ENCODE measurements at places on chromosomes 3 and 15. TPM values are rescaled to one million over a fixed set of nuclear protein-coding genes. Genes with fewer than 3 reads are reported as not detected.

- peak; percentile 53 for DNase-seq
Measured at GRCh38 chr15:75721923-75722870, 9.5 kb upstream of the CSPG4 start.

Gene SNTN
- not detected for total RNA-seq

- peak; percentile 48 for DNase-seq
Measured at GRCh38 chr3:190644766-190645165, 130.9 kb downstream of the IL1RAP start.

GRCh38 chr3:143811602-143812001 lies 36.7 kb downstream of the SLC9A9 start:
- DNase-seq, result no peak

GRCh38 chr3:16318176-16318575 lies 53.2 kb downstream of the OXNAD1 start:
- DNase-seq, result peak; percentile 39

DNA sequence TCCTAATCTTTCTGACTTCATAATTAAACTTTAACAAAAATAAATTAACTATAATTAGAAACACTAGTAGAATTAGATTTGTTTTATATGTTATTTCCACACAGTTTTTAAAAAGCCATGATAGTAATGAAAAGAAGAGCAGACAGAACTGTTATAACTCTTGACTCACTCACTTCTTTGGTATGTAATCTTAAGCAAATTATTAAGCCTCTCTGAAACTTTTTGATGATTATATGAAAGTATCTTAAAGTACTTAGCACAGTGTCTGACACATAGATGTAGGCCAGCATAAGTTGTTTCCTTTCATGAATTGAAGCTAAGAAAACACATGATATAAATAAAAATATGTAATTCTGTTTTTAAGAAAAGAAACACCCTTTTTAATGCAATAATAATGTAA lies 123.6 kb upstream of the MLF1 start:
- DNase-seq, result no peak

- DNase-seq, result peak; percentile 92
Measured at GRCh38 chr3:185824051-185825005, 514 bp downstream of the IGF2BP2 start.

- DNase-seq, result no peak
Measured at GRCh38 chr15:93942269-93942694, 289.1 kb upstream of the MCTP2 start.

GRCh38 chr3:39406368-39407258 lies at the start of gene RPSA:
Gene RPSA, plus strand, starts transcription at chr3:39406720. Its CDS starts 934 bp downstream, at chr3:39407654.
- DNase-seq, result peak; percentile 96

DNA sequence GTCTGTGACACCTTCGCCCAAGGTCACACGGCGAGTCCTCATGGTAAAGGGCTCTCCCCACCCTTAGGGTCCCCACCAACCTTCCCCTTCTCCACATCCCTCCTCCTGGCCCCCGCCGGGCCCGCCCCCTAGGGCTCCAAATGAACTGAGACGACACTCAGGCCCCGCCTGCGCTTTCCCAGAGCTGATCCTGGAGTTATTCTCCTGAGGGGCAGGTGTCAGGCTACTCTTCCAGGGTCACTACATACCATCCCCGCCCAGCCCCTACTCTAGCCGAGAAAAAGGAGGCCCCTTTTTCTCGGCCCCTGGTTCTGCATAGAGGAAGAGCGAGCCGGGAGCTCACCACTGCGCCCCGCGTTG lies 292 bp downstream of the USP4 start:
- no peak for DNase-seq

Gene HESX1
- total RNA-seq, result 0.29 TPM

Gene MRAS
- total RNA-seq, result 80.7 TPM

DNA sequence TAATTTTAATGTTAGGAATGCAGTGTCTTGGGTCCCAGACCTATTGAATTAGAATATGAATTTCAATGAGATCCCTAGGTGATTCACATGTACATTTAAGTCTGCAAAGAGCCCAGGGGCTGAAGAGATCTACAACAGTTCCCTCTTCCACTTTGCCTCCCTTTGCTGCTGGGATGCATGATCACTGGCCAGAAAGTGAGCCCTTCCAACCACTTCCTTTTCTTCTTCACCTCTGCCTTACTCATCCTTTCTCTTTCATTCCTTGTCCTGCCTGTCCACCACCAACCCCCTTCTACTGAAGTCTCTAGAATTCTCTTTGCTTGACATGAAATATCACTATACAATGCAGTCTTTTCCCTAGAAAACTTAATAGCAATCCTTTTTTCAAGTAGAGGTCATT lies 222.4 kb upstream of the LRIG1 start:
- no peak for DNase-seq

DNA sequence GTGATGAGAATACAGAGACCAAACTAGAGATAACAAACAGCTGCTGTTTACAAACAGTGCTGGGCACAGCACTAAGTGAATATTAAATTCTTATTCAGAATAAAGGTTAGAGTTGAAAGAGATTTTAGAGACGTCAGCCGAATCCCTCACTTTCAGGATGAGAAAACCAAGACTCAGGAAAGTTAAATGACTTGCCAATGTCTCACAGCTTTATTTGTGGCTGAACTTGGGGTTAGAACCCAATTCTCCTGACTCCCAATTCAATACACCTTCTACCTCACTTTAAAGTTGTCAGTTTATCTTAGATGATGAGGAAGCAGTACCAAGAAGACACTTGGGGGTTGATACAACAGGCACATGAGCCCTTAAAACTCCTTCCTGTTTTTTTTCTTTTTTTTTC lies 180.9 kb downstream of the GAP43 start:
- DNase-seq, result no peak

DNA sequence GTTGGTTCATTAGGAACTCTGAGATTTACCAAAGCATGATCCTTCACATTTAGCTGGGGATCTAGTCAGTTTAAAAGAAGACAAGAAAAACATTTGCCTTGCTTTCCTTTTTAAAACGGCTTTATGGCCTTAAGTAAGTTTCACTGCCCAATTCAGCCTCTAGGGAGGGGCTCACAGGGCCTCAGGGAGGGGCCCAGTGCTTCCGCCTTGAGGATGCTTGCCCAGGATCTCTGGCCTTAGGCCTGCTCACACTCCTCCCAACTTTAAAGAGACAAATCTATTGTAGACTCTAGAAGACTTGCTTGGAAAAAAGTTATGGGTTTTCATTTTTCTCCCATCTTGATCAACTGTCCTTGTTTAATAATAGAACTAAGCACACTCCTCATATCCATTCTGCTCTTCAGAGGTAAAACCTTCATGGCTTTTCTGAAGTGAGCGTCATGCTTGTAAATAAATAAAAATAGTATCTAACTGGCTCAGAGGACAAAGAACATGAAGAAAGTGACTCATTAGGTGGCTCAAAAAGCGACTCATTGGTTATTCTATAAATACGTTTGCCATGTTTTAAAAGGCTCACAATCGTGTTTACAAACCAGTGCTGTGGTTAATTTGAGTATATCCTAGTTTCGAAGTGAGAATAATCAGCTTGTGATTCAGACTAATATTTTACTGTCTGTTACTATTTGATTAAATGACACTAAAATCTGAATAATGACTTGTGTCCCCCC lies 13.7 kb downstream of the PDHB start:
- DNase-seq, result peak; percentile 59

All from osteoblast (primary cell).